ENCODE measurements at places on chromosomes 1 and 21. TPM values are rescaled to one million over a fixed set of nuclear protein-coding genes. Genes with fewer than 3 reads are reported as not detected.

PROX1 gene
- total RNA-seq, result 6.5 TPM

RNF207 gene
- 4.5 TPM for total RNA-seq

TLR5 gene
- 1.2 TPM for total RNA-seq

RNU1-3 gene
- total RNA-seq, result under 0.01 TPM

KCNC4 gene
- total RNA-seq, result 2.4 TPM

Measured in frontal cortex (tissue), 4 donors.